ENCODE measurements at places on chromosomes 6 and 20.

GRCh38 chr6:79494841-79495240 lies 42.4 kb downstream of the LCA5 start:
- DNase-seq: no peak

GRCh38 chr20:34171640-34172039 lies 59.6 kb upstream of the EIF2S2 start:
- DNase-seq: no peak

DNA sequence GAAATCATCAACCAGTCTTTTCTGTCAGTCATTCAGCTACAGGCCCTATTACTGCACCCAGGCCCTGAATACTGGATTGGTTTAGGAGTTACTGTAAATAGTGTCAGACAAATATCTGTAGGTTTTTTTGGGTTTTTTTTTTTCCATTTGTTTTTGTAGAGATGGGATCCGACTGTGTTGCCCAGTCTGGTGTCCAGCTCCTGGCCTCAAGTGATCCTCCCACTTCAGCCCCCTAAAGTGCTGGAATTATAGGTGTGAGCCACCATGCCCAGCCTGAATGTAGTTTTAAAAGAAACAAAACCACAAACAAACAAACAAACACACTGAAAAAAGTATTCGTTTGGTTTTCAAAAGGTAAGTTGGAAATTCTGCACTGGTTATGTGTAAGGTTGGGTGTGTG lies 39.6 kb downstream of the DZANK1 start:
- no peak for DNase-seq

- no peak for DNase-seq
Measured at GRCh38 chr20:17936761-17937732, 31.5 kb downstream of the SNX5 start.

- DNase-seq: no peak
Measured at GRCh38 chr6:10838794-10839333, 525 bp upstream of the MAK start.

DNA sequence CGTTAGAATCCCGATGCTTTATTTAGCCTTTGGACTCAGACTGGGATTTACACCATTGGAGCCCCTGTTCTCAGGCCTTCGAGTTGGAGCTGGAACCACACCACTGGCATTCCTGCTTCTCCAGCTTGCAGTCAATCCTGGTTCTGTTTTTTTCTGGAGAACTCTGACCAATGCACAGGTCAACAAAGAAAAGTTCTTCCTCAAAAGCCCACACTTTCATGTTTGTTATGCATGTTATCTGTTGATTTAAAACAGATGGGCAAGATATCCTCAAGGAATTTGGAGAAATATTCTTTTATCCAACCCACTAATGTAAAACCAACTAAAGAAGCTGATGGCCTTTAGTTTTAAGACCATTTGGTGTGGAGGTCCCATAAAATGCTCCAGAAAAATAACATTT lies 205.7 kb downstream of the ANKRD60 start:
- DNase-seq: no peak

DNA sequence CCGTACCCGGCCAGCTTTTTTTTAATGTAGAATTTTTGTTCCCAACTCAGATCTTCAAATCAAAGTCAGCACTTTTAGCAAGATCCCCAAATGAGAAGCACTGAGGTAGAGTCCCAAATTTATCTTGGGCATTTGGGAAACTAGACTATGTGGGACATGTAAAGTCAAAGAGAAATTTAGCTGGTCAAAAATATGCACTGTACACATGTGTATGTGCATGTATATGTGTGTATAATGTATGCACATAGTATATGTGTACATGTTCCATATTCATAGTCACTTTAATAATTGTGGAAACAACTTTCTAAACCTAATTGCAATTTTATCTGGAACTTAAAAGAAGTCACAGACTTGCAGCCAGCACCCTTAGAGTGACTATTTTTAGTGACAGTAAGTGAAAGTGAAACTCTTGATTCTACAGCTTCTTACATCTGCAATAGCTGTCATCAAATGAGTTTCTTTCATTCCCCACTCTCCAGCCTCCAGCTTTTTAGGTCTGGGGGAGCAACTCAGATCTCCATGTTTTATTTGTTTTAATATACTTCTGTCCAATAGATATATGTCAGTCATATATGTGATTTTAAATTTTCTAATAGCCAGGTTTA lies 53.6 kb downstream of the CDC40 start:
- DNase-seq: no peak

GRCh38 chr20:37922016-37922415 lies 19.1 kb downstream of the VSTM2L start:
- no peak for DNase-seq

DNA sequence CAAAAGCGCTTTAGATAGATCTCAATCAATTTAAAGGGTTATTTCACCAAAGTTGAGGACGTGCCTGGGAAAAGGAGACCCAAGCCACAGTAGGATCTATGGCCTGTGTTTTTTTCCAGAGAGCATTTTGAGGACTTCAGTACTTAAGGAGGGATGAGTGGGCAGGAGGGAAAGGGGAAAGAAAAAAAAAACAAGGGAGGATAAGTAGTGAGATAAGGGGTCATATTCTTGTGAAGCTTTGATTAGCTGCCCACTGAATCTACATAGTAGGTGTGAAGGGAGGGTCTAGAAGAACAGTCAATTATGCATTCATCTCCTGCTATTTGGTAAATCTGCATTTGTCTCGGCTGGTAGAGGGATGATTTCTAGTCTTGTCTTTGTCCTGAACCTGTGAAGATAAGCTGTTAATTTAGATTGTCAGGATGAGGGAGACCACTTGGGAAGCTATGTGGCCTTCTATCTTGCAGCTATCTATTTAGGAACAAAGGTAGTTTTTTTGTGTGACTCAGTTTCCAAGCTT lies 48.4 kb downstream of the CLVS2 start:
- DNase-seq: no peak

Measured in activated T-helper 9 cell treated with anti-CD3 and anti-CD28 coated beads, Interleukin-2, amount 50 U/mL, for 16 hours (primary cell).